ENCODE measurements at places on chromosomes 6 and 20.
A peak's percentile ranks its signal among the peaks of the same experiment; 100 is the strongest.

- no peak for DNase-seq
These were observed 118.9 kb upstream of the CEP162 start for GRCh38 chr6:84346372-84346771.

GRCh38 chr20:19934792-19935491, 82.2 kb upstream of the NAA20 start:
- no peak for DNase-seq

GRCh38 chr6:92701425-92702096, 717.8 kb downstream of the EPHA7 start:
- no peak for DNase-seq

DNA sequence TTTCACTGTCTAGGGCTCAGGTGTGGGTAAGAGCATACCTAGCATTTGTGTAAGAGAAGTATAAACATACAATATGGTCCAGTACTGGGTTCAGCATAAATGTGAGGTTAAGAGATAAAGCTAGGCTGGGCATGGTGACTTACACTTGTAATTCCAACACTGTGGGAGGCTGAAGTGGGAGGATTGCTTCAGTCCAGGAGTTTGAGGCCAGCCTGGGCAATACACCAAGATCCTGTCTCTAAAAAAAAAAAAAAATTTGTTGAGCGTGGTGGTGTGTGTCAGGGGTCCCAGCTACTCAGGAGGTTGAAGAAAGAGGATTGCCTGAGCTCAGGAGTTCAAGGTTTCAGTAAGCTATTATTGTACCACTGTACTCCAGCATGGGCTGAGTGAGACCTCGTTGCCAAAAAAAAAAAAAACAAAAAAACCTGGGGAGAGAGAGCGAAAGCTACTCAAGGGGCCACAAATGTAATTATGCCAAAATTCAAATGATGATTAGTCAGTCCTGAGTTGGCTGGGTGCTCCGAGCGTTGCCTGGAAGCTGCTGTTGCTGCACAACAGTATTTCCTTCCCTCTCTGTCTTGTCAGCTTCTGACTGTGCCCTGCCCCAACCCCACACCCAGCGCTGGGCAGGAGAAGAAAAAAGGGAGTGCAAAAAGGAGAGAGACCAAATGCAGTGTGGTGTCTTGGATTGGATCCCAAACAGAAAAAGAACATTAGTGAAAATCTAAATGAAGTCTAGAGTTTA, 24.0 kb downstream of the CMTR1 start:
- DNase-seq: no peak

DNA sequence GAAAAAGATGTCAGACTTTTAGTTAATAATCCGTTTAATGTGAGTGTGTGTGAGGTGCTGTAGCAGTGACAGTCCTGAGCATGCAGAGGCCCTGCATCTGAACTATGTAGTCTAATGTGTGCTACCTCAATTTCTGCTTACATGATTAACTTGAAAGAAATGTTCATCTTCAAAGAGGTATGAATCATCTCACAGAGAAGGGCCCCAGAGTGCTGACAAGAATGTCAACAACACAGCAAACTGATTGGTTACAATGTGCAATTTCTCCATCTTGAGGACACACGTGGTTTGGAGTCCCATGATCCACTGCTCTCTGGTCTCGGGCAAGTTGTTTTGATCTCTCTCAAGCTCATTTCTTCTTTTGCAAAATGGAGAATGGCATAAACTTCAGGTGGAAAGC, 61.7 kb upstream of the EMILIN3 start:
- DNase-seq: no peak

- no peak for DNase-seq
These were observed 60.9 kb downstream of the EPHA7 start for GRCh38 chr6:93358435-93358834.

DNA sequence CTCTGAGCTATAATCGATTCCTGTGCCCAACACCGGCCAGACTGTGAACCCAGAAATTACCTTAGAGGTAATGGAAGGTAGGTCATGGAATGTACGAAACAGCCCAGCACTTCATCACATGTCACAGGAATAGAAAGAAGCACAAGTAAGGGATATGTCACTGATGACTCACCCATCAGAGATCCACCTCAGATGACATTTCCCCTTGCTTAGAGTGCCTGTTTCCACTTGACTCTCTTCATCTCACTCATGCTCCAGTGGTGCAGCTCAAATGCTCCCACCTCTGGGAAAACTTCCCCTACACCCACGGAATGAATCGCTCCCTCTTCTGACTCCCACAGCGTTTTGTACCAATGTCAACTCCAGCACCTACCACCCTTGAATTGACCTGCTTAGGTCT, 381.6 kb upstream of the CNR1 start:
- DNase-seq: no peak

GRCh38 chr20:37328149-37328945, 17.6 kb upstream of the SRC start:
- DNase-seq: no peak

DNA sequence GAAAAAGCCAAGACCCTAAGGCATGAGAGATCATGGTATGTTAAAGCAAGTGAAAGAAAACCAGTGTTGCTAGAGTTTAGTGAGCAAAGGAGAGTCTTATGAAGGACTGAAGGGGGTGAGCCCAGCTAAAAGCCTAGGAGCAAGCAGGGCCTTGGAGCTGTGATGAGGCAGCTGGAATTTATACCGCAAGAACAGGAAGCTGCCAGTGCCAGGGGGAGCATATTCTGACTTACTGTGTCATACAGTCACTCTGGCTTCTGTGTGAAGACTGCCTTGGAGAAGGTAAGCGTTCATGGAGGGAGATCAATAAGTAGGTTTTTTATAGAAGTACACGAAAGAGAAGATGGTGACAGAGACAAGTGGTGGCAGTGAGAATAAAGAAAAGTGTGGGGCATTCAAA, 308.9 kb upstream of the THEMIS start:
- no peak for DNase-seq

GRCh38 chr6:28334286-28335039, 1.5 kb downstream of the ZSCAN31 start:
- no peak for DNase-seq

DNA sequence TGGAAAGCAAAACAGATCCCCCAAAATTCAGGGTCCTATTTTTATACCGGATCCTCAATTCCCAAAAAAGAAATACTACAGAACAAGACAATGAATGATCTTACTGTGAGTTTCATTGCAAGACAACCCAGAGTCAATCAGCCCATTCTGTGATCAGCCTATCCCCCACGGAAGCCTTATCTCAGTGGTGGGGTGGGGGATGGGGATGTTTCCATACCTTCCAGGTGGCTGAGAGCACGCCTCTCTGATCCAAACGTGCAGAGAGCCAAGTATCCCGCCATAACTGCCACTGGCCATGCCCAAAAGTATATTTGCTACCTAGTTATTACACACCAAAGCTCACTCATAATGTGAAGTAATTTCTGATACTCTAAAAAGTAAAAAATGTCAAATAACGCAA, 15.1 kb downstream of the WFDC2 start:
- no peak for DNase-seq

DNA sequence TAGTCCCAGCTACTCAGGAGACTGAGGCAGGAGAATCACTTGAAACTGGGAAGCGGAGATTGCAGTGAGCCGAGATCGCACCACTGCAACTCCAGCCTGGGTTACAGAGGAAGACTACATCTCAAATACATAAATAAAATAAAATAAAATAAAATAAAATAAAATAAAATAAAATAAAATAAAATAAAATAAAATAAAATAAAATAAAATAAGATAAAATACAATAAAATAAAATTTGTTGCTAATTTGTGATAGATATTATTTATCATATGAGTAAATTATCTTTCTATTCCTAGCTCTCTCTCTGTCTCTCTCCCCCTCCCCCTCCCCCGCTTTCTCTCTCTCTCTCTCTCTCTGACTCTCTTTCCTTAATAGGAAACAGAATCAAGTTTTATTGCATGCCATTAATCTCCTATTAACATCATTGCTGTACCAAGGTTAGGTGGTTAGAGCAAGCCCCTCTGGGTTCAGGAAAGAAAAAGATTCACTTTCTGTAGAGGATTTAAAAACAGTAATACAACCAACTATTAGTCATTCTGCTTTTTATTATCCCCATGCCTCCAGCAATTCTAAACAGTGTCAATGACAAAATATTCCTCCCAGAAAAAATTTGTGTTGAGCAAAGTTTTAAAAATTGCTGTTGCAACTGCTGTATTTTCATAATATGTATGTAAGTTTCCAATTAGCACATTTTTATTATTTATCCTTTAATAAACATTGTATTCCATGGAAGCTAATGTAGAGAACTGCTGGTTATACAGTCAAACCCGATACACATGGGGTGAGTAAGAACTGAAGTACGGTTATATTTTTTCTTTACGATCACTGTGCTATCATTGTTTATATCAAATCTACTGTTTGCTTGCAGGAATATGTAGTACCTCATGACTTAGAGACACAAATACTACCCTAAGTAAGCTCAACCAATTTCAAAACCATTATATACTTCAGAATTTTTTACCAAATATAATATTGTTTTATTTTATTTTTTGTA, 22.1 kb downstream of the BMP5 start:
- no peak for DNase-seq

DNA sequence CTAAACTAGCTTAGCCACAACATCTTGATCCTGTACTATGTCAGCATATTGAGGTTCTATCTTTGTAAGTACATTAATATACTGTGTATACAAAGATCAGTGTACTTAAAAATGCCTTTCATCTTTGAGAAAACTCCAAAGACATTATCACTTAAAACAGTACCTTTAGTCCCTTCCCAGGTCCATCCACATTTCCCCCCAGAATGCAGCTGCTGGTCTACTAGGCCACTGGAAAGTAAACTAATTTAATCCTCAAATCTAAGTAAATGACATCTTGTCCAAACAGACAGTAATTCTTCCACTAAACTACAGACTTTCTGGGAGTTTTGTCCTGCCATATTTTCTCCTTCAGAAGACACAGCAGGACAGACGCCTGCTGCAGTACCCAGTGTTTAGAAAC, 68.7 kb downstream of the SYCP2 start:
- DNase-seq: no peak

GRCh38 chr6:126753606-126754005, 364.9 kb upstream of the RSPO3 start:
- DNase-seq: peak; percentile 80

- no peak for DNase-seq
These were observed 334.9 kb downstream of the RFPL4B start for GRCh38 chr6:112682071-112682470.

DNA sequence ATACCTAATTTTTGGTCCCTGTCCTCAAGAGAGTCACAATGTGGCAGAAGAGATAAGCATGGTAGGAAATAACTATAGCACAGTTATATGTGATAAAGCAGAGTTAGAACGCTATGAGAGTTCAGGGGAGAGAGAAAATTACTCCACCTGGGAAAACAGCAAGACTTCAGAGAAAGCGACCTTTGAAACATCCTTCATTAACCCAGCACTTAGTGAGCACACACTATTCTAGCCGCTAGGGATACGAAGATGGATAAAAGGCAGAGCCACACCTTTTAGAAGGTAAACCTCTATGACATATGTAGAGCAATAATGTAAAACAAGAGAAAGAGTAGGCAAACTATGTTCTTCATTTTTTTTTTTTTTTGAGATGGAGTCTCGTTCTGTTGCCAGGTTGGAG, 264.3 kb downstream of the PTPRK start:
- DNase-seq: no peak

GRCh38 chr6:138520463-138520862, 21.2 kb upstream of the NHSL1 start:
- DNase-seq: no peak

DNA sequence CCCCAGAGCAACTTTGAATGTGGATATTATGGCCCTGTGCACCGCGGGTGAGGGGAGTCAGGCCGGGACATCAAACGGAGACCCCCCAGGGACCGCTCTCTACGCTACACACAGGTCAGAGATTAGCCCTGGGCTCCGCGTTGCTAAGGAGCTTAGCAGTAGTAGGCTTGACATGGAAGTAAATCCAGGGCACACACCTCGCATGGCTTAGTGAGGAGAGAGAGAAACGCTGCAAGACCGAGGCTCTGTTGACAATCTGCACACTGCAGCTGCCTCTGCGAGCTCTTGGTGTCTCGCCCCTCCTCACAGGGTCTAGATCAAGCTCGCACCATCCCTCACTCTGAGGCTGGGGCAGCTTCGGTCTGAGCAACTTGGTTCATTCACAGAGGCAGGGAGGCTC, 116.1 kb upstream of the CDH4 start:
- no peak for DNase-seq

- no peak for DNase-seq
These were observed 87.5 kb downstream of the PREX1 start for GRCh38 chr20:48740292-48740649.

- DNase-seq: no peak
These were observed 243.1 kb upstream of the ECI2 start for GRCh38 chr6:4378319-4378996.

DNA sequence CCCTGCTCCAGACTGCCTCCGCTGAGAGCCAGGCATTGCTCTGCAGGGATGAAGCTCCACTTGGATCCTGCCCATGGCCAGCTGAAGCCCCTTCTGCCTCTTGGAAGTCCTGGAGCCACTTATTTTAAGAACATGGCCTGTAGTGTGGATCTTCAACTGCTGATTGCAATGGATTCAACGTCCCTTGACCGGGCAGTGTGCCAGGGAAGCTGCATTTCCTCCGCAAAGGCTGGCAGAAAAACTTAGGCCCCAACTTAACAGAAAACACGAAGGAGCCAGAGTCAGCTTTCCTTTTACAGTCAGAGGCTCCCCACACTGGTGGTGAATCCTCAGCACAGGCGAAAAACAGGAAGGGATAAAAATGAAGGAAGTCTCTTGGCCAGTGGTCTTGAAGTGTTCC, 26.3 kb upstream of the FOXQ1 start:
- no peak for DNase-seq

- no peak for DNase-seq
These were observed 63.5 kb downstream of the MAN1A1 start for GRCh38 chr6:119285908-119286625.

- DNase-seq: no peak
These were observed 26.5 kb downstream of the IGF2R start for GRCh38 chr6:159995405-159995804.

All from forelimb muscle (tissue), 1 donor.